ENCODE measurements at places on chromosomes 11 and 22. TPM values are rescaled to one million over a fixed set of nuclear protein-coding genes. Genes with fewer than 3 reads are reported as not detected.

DNA sequence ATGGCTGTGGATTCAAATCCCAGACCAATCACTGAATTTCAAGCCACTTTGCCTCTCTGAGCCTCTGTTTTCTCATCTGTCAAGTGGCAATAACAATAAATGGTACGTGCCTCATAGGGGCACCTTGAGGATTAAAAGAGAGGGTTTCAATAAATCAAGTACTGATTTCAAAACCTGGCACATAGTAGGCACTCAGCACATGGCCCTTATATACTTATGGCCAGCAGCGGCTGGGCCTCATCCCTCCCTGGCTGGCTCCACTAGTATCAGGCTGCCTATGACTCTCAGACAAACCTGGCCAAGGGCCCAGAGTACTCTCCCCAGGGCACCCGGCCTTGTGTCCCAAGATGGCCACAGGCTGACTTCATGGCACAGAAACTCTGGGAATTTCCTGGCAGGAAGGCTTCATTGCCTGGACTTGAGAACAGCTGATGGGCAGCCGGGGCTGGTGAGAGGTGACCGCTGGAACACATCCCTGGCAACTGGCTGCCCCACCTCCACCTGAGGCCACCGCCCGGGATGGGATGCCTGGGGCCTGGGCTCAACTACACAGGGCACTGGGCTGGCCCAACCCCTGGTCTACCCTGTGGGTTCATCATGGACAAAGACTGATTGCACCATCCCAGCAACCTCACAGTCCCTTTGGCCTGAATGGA lies 3.4 kb downstream of the FADS3 start:
- no peak for DNase-seq

Gene GALNT18
- total RNA-seq, result 2.4 TPM

DNA sequence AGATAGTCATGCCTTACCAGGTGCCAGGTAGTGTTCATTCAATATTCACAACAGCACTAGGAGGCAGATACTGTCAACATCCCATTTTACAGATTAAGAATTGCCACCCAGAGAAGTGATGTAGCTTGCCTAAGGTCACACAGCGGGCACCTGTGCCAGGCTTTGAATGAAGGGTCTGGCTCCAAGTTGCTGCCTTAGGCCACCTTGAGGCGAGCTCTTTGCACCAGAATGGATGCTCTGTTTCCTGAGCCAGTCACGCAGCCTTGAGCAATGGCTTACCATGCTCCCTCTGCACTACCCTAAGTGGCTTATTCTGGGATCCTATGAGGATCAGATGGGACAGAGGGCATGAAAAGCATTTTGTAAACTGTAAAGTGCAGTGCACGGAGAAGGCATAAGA lies 25.1 kb upstream of the TIMP3 start:
- DNase-seq, result no peak

DNA sequence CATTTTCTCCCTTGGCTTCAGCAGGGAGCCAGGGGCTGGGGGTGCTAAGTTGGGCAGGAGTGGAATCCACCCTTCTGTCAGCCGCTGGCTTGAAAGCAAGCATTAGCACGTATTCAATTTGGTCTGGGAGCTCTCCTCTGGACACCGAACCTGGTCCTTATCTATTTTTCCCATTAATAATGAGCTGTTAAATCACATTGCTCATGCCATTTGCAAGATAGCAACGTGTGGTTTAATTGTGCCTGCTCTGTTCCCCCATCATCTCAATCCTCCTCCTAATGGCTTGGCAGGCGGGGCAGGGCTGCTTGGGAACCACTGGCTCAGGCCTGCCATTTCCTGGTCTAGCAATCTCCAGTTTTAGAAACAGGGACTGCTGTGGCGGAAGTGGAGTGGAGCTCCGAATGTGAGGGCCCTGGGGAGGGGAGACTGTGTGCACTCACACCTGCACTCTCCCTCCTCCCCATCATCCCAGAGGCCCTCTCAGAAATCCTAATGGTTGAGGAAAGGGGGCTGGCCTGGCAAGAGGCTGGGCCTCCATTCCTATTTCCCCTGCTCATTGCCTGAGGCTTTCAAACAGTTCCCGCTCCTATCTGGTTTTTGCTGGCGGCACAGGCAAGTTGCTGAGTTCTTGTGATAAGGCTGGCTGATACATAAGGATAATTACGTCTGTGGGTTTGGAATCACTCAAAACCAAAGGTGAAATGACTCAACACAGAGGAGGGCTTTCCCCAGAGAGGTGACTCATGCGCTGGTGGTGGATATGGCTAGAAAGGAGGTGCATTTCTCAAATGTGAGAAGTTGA lies 201.2 kb upstream of the E2F8 start:
- peak; percentile 83 for DNase-seq

- peak; percentile 54 for DNase-seq
These were observed 41.9 kb downstream of the MED15 start for GRCh38 chr22:20549232-20549841.

Gene TPBGL
- 0.07 TPM for total RNA-seq

DNA sequence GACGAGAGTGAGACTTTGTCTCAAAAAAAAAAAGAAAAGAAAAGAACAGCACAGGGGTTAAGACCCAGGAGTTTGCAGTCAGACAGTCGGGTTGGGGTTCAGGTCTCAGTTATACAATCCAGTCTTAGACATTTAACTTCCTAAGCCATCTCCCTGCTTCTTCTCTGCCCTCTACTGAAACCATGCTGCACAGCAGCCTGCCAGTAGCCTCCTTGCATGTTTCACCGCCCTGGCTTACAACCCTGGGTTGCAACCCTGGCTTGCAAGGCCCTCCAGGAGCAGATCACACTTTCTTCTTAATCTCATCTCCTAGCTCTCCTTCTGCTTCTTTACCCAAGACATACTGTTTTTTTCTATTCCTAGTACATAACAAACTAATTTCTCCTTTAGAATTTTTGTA lies 5.9 kb upstream of the B3GAT3 start:
- DNase-seq, result no peak

- no peak for DNase-seq
These were observed 65.5 kb downstream of the BMAL1 start for GRCh38 chr11:13343067-13343466.

GRCh38 chr11:122116591-122116990 lies 576 bp upstream of the BLID start:
- no peak for DNase-seq
